ENCODE measurements at places on chromosomes 11 and 22.

DNA sequence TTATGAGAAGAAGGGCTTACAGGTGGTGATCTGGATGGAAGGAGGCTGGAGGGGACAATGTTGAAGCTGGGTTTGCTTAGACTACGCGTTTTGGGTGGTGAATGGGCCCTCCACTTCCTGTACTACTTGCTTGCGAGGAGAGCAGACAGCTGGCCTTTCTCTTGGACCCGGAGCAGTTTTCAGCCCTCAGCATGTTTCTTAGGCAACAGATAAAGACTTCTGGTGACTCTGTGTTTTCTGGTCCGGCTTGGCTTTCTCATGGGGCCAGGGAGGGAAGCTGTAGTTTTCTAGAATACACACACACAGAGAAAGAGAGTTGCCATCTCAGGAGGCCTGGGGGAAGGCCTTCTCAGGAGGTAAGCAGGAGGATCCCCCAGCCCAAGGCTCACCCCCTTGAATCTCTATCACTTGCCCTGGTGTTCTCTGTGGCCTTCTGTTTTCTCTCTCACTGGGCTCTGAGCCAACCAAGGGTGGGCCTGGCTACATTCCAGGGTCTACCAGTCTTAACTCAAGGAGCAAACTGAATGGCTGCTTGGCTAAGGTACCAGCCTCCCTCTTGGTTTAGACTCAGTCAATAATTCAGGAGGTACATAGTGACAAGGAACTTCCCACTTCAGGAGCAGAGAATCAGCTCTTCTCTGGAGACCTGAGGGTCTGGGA is 2.4 kb downstream of the CCS start:
- H3K4me3 ChIP-seq = no peak overlapping the region
- peaks cover 11% of the 10 kb centered on the region for H3K4me1 ChIP-seq
- H3K27me3 ChIP-seq = no peaks in the 10 kb centered on the region

DNA sequence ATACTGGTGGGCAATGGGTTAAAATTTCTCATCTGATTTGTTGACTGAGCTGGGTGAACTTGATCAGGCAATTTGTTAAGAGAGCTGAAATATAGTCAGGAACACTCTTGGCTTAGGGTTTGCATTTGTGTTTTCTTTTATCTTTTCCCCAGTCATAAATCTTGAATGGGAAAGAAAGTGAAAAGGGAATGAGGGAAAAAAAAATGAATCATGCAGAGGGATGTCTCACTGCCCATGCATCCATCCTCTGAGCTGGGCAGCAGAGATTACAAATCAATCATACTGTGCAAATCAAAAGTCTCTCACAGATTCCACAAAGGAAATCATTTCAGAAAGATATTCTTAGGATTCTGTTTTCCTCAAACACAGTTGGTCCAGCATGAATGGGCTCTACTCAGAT is 174.2 kb upstream of the MPPED2 start:
- H3K4me1 ChIP-seq = no peaks in the 10 kb centered on the region
- H3K4me3 ChIP-seq = no peak overlapping the region
- H3K36me3 ChIP-seq = no peaks in the 10 kb centered on the region
- H3K27me3 ChIP-seq = no peaks in the 10 kb centered on the region
- DNase-seq = peak; percentile 5

DNA sequence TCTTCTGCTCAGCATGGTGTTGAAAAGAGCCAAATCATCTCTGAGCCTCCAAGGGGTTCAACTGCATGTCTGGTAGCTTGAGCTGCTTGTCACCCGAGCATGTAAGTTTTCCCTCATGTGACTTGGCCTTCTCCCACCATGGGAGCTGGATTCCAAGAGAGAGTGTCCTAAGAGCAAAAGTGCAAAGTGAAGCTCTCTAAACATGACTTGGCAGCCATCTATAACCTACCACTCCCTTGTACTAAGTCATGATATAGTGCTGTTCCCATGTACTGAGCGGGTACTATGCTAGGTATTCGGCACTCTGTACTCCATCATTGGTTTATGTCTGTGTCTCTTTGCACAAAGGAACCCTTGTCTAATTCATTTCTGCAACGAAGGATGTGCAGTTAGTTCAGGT is 19.1 kb downstream of the SEZ6L start:
- no peak overlapping the region for H3K27ac ChIP-seq
- no peaks in the 10 kb centered on the region for H3K36me3 ChIP-seq
- H3K4me1 ChIP-seq = no peaks in the 10 kb centered on the region
- DNase-seq = no peak
- H3K27me3 ChIP-seq = no peaks in the 10 kb centered on the region

DNA sequence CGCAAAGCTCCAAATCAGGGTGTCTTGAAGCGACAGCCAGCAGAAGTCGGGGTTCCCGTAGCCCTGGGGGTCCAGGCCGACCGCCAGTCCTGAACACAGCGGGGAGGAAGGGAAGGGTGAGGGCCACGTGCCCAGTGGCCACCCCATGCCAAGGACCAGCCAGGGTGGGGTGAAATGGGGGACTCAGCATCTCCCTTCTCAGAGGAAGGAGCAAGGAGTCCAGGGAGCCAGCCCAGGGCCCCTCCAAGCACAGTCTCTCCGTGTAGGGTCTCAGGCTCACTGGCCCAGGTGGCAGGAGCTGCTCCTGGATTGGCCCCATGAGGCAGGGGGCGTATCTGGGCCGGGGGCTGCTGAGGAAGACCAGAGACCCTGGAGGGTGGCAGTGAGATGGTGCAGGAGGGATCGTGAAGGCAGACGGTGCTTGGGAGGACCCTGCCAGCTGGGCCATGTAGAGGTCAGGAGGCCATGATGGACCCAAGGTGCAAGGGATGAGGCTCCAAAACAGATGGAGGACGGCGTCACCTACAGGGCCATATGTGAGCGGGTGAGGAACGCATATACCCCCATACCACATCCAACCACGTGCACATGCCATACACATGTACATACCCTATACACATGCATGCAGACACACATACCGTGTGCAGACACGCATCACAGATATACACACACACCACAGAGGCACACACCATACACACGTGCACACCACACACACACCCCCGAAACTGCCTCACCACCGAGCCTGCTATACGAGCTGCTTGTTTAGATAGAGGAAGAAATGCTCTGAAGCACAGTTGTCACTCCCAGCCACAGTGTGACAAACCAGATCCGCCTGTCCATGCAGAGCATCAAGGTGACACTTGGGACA is 34.4 kb downstream of the TRMU start:
- no peak for DNase-seq
- peaks cover 14% of the 10 kb centered on the region for H3K27me3 ChIP-seq
- no peaks in the 10 kb centered on the region for H3K4me1 ChIP-seq
- no peak overlapping the region for H3K4me3 ChIP-seq
- no peaks in the 10 kb centered on the region for H3K36me3 ChIP-seq

- DNase-seq = no peak
- H3K27me3 ChIP-seq = no peaks in the 10 kb centered on the region
- no peaks in the 10 kb centered on the region for H3K4me1 ChIP-seq
- no peak overlapping the region for H3K4me3 ChIP-seq
These were observed 13.1 kb downstream of the APOL2 start for GRCh38 chr22:36226189-36226588.

GRCh38 chr11:12765428-12765827 is 91.2 kb downstream of the TEAD1 start:
- H3K36me3 ChIP-seq = peaks cover 23% of the 10 kb centered on the region
- H3K4me3 ChIP-seq = no peak overlapping the region
- DNase-seq = peak; percentile 60
- peaks cover 39% of the 10 kb centered on the region for H3K4me1 ChIP-seq
- H3K27me3 ChIP-seq = no peaks in the 10 kb centered on the region

- no peak overlapping the region for H3K27ac ChIP-seq
- no peaks in the 10 kb centered on the region for H3K27me3 ChIP-seq
- H3K4me1 ChIP-seq = peaks cover 14% of the 10 kb centered on the region
- peaks cover 4% of the 10 kb centered on the region for H3K36me3 ChIP-seq
- no peak overlapping the region for H3K4me3 ChIP-seq
These were observed 3.3 kb downstream of the SEC14L2 start for GRCh38 chr22:30400159-30400558.

DNA sequence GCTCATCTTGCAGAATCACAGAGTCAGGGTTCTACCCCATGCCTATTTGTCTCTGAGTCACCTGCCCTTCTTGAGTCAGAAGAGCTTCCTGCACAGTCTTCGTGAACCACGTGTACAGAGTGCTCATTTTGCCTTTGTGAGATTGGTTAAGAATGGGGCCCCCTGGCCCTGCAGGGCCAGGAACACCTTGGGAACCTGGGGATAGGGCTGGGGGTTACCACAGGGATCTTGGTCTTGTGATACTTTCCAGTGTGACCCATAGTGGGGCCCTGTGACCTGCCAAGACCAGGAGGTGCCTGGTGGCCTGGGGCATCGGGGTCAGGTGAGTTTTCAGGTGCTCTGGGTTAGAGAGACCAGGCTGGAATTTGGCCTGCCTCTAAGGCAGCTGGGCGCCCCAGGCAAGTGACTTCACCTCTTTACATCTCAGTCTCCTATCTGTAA is 9.4 kb downstream of the TMPRSS13 start:
- DNase-seq = no peak
- H3K27ac ChIP-seq = no peak overlapping the region
- H3K36me3 ChIP-seq = no peaks in the 10 kb centered on the region
- H3K4me1 ChIP-seq = no peaks in the 10 kb centered on the region
- peaks cover 5% of the 10 kb centered on the region for H3K27me3 ChIP-seq

- peaks cover 10% of the 10 kb centered on the region for H3K4me1 ChIP-seq
- no peak overlapping the region for H3K4me3 ChIP-seq
- H3K36me3 ChIP-seq = peaks cover 12% of the 10 kb centered on the region
- H3K27ac ChIP-seq = no peak overlapping the region
These were observed 48.9 kb downstream of the POLD3 start for GRCh38 chr11:74641289-74641688.

- no peaks in the 10 kb centered on the region for H3K36me3 ChIP-seq
- peaks cover 2% of the 10 kb centered on the region for H3K4me1 ChIP-seq
- peaks cover 2% of the 10 kb centered on the region for H3K27me3 ChIP-seq
- no peak overlapping the region for H3K27ac ChIP-seq
- H3K4me3 ChIP-seq = no peak overlapping the region
- DNase-seq = no peak
These were observed 22.9 kb downstream of the FAM76B start for GRCh38 chr11:95766701-95767100.

- peaks cover 12% of the 10 kb centered on the region for H3K4me1 ChIP-seq
- H3K27ac ChIP-seq = no peak overlapping the region
- peak; percentile 35 for DNase-seq
- H3K4me3 ChIP-seq = no peak overlapping the region
These were observed 49.0 kb downstream of the ARHGAP42 start for GRCh38 chr11:100735949-100736675.

GRCh38 chr22:44737406-44738346 is 14.7 kb upstream of the ARHGAP8 start:
- no peak overlapping the region for H3K27ac ChIP-seq
- no peak overlapping the region for H3K4me3 ChIP-seq
- peaks cover 1% of the 10 kb centered on the region for H3K36me3 ChIP-seq

GRCh38 chr11:1751531-1751921 is 1.1 kb upstream of the IFITM10 start:
- H3K36me3 ChIP-seq = peaks cover 24% of the 10 kb centered on the region
- no peak overlapping the region for H3K27ac ChIP-seq
- no peak overlapping the region for H3K4me3 ChIP-seq
- no peak for DNase-seq

All from IMR-90 (cell line).